CD4-positive, alpha-beta T cell treated with Interleukin-6 at 100 ng/mL for 8 hours (primary cell): ENCODE measurements at places on chromosomes 2 and 18.

DNA sequence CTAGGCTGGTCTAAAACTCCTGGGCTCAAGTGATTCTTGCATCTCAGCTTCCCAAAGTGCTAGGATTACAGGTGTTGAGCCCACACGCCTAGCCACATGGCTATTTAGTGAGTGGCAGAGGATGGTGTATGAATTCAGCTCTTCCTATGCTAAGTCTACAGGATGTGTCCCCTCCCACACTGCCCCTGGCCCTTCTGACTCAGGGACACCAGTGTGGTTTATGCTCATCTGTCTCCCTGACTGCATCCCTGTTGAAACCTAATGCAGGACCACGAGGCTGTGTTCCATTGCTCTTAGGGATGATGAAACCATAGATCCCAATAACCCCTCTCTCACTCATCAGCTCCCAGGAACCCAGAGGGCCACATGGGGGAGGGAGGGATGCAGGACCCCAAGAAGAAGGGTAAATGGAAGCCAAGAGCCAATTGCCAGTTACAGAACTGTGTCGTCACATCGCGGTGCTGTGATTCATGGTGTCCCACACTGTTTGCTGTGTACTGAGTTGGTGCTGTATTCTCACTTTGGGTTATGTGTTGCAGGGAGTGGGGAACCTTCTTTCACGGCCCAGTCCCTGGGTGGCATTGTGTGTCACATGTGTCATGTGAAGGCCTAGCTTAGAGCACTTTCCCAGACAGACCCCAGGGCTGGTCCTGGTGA lies 102.9 kb upstream of the HAAO start:
- DNase-seq: no peak

DNA sequence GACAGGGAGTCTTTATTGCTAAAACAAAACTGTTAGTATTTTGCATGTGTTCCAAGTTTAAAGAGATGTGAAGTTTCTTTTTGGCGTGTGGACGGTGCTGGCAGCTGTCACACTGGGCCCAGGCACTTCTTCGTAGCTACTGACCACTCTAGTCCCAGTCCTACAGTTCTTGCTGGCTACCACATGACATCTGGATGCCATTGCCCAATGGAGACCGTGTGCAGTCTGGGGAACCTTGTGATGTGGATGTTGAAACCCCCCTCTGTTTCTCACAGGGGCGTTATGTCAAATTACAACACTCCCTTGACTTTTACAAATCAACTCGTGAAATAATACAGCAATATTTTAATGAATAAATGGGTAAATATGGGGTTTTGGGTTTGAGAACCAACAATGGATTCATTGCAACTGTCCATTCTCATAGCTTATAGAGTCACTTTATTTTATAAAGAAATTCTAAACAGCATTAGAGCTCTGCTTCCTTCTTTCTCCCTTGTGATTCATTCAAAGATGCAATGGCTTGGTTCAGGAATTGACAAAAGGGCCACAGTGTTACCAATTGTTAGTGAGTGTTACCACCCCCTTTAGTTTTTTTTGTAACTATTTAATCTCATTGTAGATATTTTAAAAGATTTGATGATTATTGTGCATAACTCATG lies 1.2 kb downstream of the GPD2 start:
- DNase-seq: no peak

GRCh38 chr18:23588836-23589560 lies 2.7 kb upstream of the NPC1 start:
- DNase-seq: no peak

GRCh38 chr18:44054514-44054913 lies 626.2 kb upstream of the SETBP1 start:
- no peak for DNase-seq

- DNase-seq: no peak
Measured at GRCh38 chr2:63834401-63834800, 7.3 kb upstream of the UGP2 start.

- DNase-seq: no peak
Measured at GRCh38 chr18:46301571-46301970, 197.4 kb downstream of the HAUS1 start.

DNA sequence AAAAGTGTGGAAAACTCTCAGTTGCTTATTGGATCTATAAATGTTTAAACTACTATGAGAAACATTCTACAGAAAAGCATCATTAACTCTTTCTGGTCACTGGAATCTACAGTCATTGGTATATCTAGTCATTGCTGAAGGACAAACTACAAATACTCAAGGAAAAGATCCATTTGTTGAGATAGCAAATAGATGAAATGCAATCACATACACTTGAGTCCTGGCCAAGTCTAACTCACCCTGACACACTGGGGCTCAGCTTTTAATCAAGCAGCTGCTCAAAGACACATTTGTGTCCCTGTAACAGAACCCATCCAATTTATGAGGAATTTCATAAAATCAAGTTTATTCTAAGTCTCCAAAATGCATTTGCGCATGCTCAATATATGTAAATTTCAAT lies 68.7 kb downstream of the CDH2 start:
- DNase-seq: no peak

DNA sequence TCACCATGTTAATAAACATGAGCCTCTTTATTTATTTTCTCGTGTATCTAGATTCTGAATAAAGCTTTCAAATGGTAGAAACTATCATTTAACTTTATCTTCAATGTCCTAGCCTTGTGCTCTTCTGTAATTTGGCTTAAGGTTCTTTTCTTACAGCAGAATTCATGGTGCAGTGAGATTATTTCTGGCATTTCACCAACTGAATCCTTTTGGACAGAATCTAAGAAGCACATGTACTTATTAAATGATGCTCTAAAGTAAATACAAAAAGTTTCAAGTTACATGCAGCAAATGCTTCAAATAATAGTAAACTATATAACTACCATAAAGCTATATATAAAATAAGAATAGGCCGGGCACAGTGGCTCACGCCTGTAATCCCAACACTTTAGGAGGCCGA lies 65.9 kb downstream of the AP1S3 start:
- no peak for DNase-seq

DNA sequence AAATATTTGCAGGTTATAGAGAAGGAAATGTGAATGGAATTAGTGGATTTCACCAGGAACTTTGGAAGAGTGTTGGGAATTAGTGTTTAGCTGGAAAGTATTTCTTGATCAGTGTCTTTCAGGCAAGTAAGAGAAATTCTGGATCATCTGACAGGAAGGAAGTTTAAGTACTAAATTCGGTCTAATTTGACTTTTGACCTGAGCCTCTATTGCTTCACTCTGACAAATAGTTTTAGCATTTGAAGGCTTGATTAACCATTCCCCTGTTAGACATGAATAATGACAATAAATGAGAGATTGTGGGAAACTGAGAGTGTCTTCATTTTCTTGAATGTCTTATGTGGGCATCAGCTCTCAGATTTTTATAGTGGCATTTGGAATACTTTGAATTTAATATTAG lies 16.0 kb downstream of the CCNT2 start:
- no peak for DNase-seq

DNA sequence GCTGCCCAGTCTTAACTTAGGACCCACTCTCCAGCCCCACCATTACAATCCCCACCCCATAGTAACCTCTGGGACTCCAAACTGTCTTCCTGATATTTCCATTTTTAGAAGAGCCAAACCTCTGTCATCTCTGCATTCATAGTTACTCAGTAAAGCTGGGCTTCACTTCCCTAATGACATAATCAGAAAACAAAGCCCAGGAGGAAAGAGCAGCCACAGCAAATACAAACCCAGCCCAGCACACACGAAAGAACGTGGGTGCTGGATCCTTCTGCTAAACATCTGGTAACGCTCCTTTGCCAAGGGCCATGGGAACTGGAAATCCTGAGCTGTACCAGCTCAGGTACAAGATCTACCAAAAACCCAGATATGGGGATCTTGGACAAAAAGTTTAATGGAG lies 36.8 kb upstream of the RIOK3 start:
- DNase-seq: no peak

DNA sequence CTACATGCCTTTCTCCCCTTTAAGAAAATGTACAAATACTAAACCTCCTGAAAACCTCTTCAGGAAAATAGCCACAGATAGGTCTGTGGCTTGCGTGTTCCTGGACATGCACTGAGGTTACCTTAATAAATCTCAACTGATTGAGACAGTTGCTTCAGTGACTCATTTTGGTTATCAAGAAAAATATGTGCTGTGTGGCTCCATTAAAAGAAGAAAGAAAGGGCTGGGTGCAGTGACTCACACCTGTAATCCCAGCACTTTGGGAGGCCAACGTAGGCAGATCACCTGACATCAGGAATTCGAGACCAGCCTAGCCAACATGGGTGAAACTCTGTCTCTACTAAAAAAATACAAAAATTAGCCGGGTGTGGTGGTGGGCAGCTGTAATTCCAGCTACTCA lies 27.1 kb downstream of the CREG2 start:
- no peak for DNase-seq

GRCh38 chr18:7635948-7636347 lies 68.8 kb downstream of the PTPRM start:
- no peak for DNase-seq

GRCh38 chr2:161625314-161625919 lies 1.2 kb downstream of the SLC4A10 start:
- DNase-seq: no peak

GRCh38 chr2:151408788-151409600 lies 708 bp upstream of the RIF1 start:
- no peak for DNase-seq

DNA sequence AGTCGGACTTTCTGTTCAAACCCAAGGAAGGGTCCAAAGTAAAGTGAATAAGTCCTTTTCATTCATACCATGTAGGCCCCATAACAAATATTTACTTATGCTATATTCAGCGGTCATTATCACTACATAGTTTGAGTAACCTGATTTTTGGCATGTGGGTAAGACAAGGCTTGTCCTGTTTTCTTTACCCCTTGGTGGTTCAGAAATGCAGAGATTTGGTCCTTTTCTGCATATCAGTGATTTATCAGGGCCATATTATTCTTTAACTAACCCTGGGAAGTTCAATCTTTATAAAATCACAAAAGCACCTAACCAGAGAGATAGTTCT lies 157.4 kb downstream of the GPD2 start:
- DNase-seq: no peak

- no peak for DNase-seq
Measured at GRCh38 chr2:84902526-84902925, 2.9 kb upstream of the TMSB10 start.

GRCh38 chr2:96685577-96686459 lies 43.3 kb downstream of the FER1L5 start:
- no peak for DNase-seq

DNA sequence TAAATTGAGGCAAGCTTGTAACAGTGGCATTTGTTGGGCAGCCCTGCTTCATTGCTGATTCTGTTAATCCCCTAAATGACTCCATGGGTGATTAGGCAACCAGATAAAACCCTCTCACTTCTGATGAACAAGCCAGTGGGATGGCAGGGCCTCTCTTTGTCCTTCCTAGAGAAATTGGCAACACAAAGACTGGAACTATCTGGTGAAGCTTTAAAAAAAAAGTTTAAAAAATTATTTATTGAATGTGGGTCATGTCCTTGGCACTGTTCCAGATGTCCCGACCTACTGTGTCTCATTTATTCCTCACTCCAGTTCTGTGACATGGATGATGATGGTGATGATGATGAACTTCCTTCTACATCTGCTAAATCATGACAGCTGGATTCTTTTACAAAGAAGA lies 30.8 kb downstream of the NRP2 start:
- DNase-seq: no peak

- no peak for DNase-seq
Measured at GRCh38 chr2:75311521-75311920, 112.2 kb upstream of the TACR1 start.

DNA sequence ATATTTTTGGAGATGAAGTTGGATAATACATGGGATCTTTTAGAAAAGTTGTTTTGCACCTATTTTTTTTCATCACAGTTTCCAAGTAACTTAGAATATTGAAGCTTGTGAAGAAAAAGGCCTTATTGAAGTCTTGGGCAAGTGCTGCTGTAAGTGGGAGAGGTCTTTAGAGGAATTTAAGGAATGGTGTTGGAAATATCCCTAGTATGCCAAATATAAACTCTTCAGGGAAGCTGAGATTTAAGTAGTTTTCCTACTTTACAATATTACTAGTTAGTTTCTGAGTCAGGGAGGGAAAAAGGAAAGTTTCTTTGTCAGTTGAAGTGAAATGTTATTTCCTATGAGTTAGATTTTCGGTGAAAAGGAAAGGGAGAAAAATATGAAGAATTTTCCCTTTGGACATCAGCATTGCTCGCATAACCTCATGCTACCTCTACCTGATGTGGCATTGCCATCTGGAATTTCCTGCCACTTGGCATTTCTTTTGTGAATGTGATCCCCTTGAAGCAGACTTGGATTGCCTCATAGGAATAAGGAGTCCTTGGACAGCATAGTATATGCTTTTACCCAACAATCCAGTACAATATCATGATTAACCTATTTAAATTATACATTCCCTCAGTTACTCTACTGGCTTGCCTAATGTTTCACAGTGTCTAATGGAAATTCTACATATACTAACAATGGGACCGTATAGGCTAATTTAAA lies 12.1 kb downstream of the PLEKHH2 start:
- no peak for DNase-seq

GRCh38 chr2:17030047-17030446 lies 364.4 kb upstream of the CYRIA start:
- DNase-seq: no peak

DNA sequence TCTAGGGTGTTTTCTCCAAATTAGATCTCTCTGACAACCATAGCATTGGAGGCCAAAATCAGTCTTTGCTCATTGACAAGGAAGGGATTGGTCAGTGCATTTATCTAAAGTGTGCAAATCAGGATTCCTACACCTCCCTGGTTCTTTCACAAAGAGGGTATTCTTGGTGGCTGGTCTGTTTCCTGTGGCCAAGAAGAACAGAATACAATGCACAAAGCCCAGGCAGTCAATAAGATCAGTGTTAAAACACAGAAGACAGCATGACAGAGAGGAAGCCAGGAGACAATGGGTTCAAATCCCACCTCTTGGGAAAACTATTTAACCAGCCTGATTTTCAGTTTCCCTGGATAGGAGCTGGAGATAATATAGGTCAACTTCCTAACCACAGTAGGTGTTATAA lies 46.1 kb upstream of the THOC1 start:
- no peak for DNase-seq

DNA sequence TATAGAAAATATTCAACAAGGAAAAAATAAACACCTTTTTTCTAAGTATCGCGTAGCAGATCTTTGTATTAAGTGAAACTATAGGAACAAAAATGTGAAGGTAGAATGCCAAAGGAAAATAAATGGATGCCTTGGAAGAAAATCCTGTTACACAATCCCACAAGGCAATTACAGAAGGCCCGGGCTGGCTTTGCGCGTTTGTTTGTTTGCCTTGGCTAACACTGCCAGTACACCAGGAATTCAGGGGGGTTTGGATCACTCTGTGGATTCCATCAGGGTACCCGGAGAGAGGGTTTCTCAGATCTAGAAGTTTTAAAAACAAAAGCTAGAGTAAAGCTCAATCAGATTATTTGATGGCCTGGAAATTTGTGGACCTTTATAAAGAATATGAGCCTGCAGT lies 478.3 kb downstream of the FBXO15 start:
- no peak for DNase-seq

- no peak for DNase-seq
Measured at GRCh38 chr2:194383401-194383800, 1273.6 kb upstream of the SLC39A10 start.
